ENCODE measurements at places on chromosomes 7 and 10. TPM values are rescaled to one million over a fixed set of nuclear protein-coding genes. Genes with fewer than 3 reads are reported as not detected.

GRCh38 chr7:28328146-28328545 lies 84.2 kb upstream of the CREB5 start:
- DNase-seq = no peak

DNA sequence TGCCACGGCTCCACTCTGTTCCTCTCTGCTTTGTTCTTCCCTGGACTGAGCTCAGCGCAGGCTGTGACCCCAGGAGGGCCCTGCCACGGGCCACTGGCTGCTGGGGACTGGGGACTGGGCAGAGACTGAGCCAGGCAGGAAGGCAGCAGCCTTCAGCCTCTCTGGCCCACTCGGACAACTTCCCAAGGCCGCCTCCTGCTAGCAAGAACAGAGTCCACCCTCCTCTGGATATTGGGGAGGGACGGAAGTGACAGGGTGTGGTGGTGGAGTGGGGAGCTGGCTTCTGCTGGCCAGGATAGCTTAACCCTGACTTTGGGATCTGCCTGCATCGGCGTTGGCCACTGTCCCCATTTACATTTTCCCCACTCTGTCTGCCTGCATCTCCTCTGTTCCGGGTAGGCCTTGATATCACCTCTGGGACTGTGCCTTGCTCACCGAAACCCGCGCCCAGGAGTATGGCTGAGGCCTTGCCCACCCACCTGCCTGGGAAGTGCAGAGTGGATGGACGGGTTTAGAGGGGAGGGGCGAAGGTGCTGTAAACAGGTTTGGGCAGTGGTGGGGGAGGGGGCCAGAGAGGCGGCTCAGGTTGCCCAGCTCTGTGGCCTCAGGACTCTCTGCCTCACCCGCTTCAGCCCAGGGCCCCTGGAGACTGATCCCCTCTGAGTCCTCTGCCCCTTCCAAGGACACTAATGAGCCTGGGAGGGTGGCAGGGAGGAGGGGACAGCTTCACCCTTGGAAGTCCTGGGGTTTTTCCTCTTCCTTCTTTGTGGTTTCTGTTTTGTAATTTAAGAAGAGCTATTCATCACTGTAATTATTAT lies 1.2 kb downstream of the CLDN4 start:
- no peak for DNase-seq

DNA sequence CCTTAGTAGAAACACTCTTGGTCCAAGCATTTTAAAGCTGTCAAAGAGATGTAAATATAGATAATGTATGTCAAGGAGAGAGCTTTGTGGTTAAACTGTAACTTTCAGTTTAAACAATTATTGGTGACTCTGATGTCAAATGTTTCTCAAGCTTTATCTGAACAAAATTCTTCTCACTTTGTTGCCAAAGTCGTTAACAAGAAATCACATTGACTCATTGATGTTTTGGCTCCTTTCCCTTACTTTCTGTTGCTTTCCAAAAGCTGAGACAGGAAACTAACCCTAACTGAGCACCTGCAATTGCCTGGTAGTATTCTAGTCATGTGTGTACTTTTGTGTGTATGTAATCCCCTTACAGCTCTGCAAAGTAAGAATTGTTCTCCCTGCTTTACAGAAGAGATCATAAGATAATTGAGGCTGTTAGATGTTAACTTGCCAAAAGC lies 108.5 kb downstream of the CFTR start:
- DNase-seq = no peak

DNA sequence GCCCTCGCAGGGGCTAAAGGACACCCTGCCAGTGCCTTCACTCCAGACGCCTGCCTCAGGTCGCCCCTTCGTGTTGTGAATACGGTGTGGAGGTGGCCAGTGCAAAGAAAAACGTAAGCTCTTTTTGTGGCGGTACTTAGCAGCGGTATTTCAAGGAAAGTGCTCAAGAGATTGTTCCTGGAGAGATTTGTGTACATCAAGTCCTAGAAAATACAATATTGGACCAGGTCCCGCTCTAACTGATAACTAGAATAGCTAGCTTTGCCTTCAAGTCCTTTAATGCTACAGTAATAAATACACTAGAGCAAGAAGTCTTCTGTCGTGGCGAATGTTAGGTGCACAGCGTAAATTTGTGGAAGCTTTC lies 689 bp downstream of the PLCE1 start:
- no peak for DNase-seq

- no peak for DNase-seq
Observed at GRCh38 chr7:137873979-137874777, 27.4 kb upstream of the DGKI start.

DNA sequence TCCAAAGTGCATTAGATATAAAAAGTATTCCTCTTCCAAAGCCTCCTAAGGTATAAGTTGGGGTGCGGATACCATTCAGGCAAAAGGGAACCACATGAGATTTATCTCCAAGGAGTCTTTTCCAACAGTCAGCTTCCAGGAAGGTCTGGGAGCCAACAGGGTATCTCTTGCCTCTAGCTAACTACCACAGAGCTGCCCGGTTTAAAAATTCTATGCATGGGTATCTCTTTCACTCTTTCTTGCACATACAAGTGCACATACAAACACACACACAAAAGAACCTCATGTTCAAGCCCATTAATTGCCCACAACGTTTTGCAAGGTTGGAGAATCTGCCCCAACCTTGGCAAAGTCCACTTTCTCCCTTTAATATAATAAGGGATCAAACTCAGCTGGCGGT lies 80.7 kb downstream of the CDK6 start:
- DNase-seq = no peak

DNA sequence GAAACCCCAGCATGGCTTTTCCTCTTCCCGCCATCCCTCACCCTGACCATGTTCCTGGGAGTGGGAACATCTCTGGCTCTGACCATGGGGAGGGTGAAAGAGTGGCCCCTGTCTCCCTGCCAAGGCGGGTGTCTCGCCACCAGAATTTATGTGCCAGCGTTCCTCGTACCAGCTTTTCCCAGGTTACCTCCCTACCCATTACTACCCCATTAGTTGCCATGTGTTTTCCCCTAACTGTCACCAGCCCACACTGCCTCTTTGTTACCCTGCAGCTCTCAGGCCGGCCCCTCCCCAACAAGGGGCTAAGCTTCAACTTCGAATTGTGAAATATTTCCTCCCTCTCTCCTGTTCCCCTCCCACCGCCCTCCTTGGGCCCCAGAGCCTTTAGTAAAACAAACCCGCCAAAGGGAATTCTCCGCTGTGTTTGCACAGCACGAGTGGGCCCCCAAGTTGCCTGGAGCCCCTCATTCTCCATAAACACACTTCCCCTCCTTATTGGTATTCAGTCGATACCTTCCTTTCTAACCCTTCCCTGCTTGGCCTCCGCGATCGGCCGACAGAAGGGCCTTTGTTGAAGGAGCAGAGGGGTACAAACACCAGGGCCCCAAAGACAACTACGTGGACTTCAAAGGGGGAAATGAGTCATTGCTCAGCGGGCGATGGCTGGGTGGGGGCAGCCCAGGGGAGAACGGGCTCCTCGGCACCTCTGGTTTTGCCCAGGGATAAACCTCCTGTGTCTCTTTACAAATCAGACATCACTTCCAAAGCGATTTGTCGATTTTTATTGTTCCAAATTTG lies 45.5 kb downstream of the SLIT1 start:
- DNase-seq = no peak

GRCh38 chr10:18650404-18650997 lies 886 bp downstream of the NSUN6 start:
- peak; percentile 65 for DNase-seq

- DNase-seq = no peak
Observed at GRCh38 chr10:29535012-29535777, 99.6 kb downstream of the SVIL start.

- DNase-seq = no peak
Observed at GRCh38 chr7:65974191-65974801, 7.7 kb downstream of the GUSB start.

GRCh38 chr10:70602665-70603448 lies at the start of gene PRF1:
TSS of gene PRF1 (minus strand) at chr10:70602741. CDS start at chr10:70600902, 1,839 bp downstream.
- DNase-seq = no peak

GRCh38 chr7:31052487-31052840 lies 356 bp downstream of the ADCYAP1R1 start:
- no peak for DNase-seq

- no peak for DNase-seq
Observed at GRCh38 chr10:15571575-15571974, 148.1 kb downstream of the ITGA8 start.

DNA sequence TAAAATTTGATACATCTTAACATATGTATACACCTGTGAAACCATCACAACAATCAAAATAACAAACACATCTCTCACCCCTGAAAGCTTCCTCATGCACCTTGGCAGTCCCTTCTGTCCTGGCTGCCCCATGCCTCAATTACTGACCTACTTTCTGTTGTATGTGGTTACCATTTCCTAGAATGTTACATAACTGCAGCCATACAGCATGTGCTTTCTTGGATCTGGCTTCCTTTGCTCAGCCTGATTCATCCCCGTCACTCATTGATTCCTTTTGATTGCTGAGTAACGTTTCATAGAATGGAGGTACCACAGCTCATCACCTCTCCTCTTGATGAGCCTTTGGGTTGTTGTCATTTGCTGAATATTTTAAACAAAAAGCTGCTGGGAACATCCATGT lies 165.3 kb downstream of the CELF2 start:
- DNase-seq = no peak

DNA sequence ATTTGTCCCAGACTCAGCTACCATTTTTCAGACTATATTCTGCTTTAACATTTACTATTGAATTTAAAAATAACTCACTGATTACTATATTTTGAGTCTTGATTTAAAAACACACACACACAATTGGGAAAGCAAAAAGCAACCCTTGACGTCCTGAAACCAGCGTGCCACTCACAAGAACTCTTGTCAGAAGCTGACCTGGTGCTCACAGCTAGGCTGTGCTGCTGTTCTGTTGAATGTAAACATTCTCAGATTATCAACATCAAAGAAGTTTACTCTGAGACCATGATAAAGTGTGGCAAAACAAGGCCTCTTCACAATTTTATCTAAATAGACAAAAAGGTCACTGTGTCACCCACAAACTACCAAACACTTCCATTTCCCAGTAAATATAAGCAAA lies 62.6 kb upstream of the CACNA2D1 start:
- DNase-seq = no peak

ITGB8 gene
- 0.07 TPM for total RNA-seq

METTL27 gene
- total RNA-seq = not detected

SSBP1 gene
- total RNA-seq = 176 TPM

C7orf33 gene
- not detected for total RNA-seq

NEUROG3 gene
- not detected for total RNA-seq

GRM3 gene
- total RNA-seq = not detected

ZNF800 gene
- 21.5 TPM for total RNA-seq
